ENCODE measurements at places on chromosomes 4 and X.
A peak's percentile ranks its signal among the peaks of the same experiment; 100 is the strongest.

DNA sequence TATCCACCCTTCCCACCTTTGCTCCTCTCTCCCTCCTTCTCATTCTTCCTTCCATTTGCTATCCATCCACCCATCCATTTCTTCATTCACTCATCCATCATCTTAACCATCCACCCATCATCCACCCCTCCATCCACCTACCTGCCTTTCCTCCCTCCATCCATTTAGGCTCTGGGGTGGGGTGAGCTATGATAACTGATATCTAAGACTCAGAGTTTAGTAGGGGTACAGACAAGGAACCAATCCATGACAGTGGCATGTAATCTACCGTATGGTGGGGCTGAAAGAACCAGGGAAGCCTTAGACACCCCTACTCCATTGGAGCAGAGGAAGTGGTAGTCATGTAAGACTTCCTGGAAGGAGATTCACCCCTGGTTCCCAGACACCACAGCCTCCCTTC, 23.2 kb downstream of the PSAPL1 start:
- no peak for DNase-seq

GRCh38 chr4:136329042-136329662, 1203.1 kb downstream of the PCDH18 start:
- DNase-seq: no peak

DNA sequence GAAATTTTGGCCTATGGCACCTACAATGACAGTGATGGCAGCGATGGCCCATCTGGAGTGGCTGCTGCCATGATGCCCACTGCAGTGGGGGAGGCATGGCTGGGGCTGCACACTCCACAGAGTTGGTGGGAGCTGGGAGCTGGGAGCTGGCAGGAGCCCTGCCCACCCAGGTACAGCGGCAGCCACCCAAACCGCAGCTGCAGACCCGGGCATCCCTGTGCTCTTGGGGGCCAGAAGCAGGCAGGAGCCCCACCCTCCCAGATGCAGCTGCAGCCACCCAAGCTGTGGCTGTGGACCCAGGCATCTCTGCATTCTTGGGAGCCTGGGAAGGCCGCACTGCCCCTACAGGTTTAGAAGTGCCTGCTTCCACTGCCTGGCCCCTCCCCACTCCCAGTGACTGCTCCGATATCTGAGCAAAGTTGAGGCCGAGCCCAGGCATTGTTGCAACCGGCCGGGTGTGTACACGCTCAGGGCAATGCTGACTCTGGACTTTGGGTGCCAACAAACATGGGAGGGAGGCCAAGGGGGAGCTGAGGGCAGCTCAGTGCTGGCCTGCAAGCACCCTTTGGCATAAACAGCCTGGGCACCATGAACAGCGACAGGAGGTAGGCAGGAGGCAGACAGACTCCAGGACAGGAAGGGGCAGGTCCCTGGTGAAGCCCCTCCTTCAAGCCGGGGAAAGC, 82.8 kb downstream of the PPP4R3C start:
- DNase-seq: no peak

GRCh38 chr4:17535906-17536305, 20.9 kb downstream of the CLRN2 start:
- no peak for DNase-seq

GRCh38 chr4:77465271-77465670, 140.3 kb upstream of the CXCL13 start:
- no peak for DNase-seq

DNA sequence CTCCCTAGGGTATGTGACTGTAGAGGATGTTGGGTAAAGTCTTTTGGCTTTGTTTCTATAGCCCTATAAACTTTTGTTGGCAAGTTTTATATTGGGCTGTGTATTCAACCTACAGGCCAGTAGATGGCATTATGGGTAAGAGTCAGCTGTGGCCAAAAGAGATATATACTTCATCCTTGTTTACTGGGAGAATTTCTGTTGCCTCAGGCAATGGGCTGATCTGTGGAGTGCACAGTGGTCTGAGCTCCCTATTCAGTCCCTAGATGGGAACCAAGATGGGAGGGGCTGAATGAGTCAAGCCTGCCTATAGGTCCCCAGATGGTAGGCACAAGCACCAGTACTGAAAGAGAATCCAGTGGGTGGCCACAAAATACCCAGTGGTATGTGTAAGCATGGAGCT, 580.6 kb downstream of the EPHA5 start:
- no peak for DNase-seq

DNA sequence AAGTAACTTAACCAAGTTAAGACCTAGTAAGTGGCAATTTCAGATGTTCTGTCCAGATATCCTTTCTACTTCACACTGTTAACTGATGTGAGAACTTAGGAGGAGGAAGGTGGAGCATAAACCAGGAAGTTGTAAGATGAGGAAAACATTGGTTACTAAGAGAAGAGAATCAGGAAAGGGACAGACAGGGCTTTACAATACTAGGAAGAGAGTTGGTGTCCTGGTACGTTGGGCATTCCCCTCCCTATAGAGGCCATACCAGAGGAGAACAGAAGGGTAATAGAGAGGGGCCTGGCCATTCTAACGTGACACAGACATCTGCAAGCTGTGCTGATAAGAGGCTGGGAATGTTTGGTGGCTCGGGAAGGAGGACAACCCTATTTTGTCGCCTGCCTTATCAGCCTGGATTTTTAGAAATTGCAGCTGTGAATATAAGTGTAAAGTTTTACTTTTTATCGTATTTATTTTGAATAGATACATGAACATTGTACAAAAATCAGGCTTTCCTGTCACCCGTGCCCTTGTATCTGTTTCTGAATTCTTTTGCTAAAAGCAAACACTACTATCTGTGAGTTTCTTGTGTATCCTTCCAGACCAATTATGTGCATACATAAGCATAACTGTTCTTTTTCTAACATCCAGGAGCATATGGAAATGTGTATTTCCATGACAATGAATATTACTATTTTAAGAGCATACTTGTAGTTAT, 53.5 kb upstream of the HPRT1 start:
- no peak for DNase-seq

DNA sequence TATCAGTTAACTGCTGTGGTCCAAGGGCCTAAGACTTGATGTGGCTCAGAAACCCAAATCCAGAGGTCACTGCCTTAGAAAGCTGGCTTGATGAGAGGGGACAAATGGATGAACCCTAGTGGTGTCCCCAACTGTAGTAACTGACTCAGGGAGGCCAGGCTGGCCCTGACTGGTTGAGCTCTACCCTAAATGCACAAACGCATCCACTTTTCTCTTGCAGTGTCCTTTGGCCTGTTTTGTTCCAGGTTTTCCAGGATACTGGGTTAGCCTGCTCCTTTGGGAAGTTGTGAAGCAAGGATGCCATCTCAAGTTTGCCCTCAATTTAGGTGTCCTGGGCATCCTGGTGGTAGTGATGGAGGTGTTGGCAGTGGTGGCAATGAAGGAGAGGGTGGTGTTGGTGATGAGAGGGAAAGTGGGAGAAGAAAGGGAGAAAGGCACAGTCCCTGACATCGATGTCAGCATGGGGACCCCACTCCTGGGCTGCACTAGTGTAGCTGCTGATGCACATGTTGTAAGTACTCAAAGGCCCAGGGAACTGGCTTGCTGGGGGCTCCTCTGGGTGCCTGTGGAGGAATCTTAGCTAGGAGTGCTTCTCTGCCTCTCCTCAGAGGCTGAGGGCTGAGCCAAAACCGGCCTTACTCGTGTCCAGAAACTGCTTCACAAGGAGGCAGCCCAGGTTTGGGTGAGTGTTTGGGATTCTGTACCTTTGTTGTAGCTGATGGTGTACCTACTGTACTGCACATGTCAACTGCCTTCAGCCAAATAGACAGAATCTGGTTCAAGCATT, 2.9 kb upstream of the HAND2 start:
- no peak for DNase-seq

- DNase-seq: no peak
Measured at GRCh38 chr4:30553706-30554105, 166.5 kb upstream of the PCDH7 start.

DNA sequence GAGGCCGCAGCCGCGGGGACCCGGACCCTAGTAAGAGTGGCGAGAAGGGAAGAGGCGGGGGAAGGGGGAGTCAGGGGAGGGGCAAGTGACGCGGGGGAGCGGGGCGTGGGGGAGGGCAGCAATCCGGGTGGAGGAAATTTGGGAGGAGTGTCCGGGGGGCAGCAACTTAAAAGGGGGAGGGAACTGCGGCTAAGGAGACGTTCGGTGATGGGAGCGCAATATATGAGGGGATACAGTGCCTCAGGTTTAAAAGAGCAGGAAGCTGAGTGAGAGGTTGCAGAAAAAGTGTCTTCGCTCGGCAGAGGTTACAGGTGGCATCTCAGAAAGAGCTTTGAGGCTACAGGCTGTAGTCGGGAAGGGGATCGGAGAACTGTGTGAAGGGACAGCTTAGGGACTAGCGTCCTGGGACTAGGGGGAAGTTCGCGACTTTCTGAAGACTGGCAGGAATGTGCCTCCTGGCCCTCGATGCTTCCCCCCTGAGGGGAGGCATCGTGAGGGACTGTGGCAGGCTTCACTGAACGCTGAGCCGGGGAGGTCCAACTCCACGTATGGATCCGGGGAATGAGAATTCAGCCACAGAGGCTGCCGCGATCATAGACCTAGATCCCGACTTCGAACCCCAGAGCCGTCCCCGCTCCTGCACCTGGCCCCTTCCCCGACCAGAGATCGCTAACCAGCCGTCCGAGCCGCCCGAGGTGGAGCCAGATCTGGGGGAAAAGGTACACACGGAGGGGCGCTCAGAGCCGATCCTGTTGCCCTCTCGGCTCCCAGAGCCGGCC, 519 bp downstream of the FOXO4 start:
- DNase-seq: no peak

- DNase-seq: no peak
Measured at GRCh38 chr4:133997436-133997835, 204.2 kb downstream of the PABPC4L start.

- DNase-seq: no peak
Measured at GRCh38 chrX:39203427-39203826, 402.2 kb downstream of the MID1IP1 start.

- DNase-seq: no peak
Measured at GRCh38 chrX:47030339-47030738, 47.9 kb upstream of the RGN start.

DNA sequence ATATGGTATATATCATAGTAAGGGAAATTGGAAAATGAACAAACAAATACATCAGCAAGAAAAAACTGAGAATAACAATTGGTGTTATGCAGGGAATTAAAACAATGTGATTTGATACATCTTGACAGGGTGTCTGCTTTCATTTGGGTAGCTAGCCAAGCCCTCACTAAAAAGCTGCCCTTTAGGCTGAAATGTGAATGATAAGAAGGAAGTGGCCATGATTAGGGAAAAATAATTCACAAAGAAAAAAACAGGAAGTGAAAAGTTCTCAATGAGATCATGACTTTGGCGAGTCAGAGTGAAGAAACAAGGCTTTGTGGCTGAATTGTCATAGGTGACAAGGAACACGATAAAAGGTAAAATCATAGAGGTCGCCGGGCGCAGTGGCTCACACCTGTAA, 675.8 kb upstream of the SLIT2 start:
- DNase-seq: no peak

- DNase-seq: no peak
Measured at GRCh38 chr4:144646523-144647094, 653 bp downstream of the HHIP start.

GRCh38 chr4:60865273-60865672, 334.9 kb upstream of the ADGRL3 start:
- DNase-seq: no peak

GRCh38 chr4:1533501-1534064, 127.3 kb upstream of the NKX1-1 start:
- no peak for DNase-seq

GRCh38 chr4:101081166-101081565, 266.2 kb downstream of the PPP3CA start:
- no peak for DNase-seq

- DNase-seq: no peak
Measured at GRCh38 chr4:30821275-30821674, 101.1 kb downstream of the PCDH7 start.

GRCh38 chrX:38260231-38260630, 39.6 kb upstream of the SRPX start:
- DNase-seq: no peak

DNA sequence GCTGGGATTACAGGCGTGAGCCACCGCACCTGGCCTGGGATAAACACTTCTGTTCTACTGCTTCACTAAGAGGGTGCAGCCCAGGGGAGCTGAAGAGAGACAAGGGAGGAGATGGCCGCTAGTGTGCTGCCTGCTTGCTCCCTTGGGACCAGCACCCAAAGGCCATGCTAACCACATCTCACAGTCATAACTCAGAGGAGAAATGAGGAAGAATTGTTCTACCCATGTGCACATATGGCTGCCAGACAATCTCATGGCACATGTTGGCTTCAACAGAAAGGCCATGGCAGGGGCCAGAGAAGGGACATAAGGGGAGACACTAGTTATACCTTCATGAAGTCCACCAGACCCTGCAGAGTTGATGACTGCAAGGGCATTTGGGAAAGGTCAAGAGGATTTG, 22.4 kb downstream of the CLDN22 start:
- DNase-seq: no peak

DNA sequence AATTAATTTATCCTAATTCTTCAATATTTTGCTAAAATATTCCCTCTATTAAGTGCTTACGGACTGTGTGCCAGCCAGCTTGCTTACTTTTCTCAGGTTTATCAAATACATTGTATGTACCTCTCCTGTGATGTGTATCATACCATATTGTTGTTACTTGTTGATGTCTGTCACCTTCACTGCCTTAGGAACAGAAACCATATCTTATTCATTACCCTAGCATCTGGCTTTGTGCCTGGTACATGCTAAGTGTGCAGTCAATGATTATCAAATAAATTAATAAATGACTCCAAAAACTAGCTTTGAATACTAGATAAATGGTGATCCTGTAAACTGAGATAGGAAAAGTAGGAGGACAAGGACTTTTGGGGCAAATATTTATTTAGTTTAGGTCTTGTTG, 6.9 kb downstream of the CLCN3 start:
- DNase-seq: no peak

DNA sequence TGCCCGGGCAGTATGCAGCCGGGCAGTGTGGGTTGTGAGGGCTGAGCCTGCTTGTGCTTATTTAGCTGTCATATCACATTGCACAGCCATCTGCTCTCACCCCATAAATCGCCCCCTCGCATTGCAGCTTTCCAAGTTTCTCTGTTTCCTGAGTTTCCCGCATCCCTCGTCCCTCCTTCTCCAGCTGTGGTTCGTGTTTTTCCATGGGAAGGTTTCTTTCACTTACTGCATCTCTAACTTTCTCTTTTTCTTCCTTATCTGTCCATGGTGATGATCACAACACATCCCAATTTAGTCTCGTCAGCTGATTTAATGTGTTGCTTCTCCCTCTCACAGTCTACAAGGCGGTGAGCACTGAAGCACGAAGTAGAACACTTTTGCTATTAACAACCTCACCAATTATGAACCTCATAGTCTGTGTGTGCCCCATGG, 118.1 kb downstream of the ENPP6 start:
- no peak for DNase-seq

GRCh38 chr4:5755679-5756078, 44.7 kb downstream of the EVC start:
- no peak for DNase-seq

GRCh38 chr4:185318679-185319078, 77.0 kb downstream of the LRP2BP start:
- no peak for DNase-seq

- peak; percentile 34 for DNase-seq
Measured at GRCh38 chrX:130916636-130917422, 13.8 kb upstream of the ENOX2 start.

GRCh38 chrX:154051201-154051810, 31.6 kb upstream of the IRAK1 start:
- DNase-seq: peak; percentile 75

- DNase-seq: no peak
Measured at GRCh38 chrX:44010626-44011025, 37.4 kb upstream of the NDP start.

- no peak for DNase-seq
Measured at GRCh38 chrX:96372313-96373046, 312.2 kb upstream of the DIAPH2 start.

All from activated CD8-positive, alpha-beta memory T cell treated with anti-CD3 and anti-CD28 coated beads, Interleukin-2, amount 50 U/mL, for 4 hours (primary cell).